ENCODE measurements at places on chromosomes 11 and 22. TPM values are rescaled to one million over a fixed set of nuclear protein-coding genes. Genes with fewer than 3 reads are reported as not detected.

- no peak for DNase-seq
Measured at GRCh38 chr11:95496901-95497300, 265.9 kb upstream of the SESN3 start.

GRCh38 chr11:128764424-128765095 is 70.7 kb downstream of the FLI1 start:
- DNase-seq = no peak

GRCh38 chr11:61601512-61601911 is 20.6 kb upstream of the SYT7 start:
- no peak for DNase-seq

DNA sequence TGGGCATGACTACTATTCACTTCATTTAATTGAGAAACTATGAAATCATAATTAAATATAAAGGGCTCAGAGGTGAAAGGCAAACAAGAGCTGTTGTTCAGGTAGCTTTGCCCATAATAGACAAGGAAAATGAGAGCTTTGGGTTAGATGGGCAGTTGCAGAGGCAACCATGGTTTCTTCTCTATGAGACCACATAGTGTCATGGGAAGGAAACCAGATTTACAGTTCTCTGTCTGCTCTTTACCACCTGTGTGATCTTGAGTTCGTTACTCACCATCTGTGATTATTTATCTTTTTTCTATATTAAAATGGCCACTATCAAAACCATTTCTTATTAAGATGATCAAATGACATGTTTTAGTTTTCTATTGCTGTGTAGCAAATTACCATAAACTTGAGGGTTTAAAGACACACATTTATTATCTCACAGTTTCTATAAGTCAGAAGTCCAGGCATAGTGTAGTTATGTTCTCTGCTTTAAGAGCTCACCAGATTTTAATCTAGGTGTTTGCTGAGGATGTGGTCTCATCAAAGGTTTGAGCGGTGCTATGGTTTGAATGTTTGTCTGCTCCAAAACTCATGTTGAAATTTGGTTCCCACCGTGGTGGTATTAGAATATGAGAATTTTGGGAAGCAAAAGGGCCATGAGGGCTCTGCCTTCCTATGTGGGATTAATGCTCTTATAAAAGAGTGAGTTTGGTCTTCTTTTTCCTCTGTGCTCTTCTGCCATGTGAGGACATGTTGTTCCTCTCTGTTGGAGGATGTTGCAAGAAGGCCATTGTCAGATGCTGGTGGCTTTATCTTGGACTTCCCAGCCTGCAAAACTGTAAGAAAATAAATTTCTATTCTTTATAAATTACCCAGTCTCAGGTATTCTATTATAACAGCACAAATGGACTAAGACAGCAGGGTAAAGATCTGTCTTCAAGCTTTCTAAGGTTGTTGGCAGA is 38.2 kb downstream of the OR2AG2 start:
- DNase-seq = no peak

- DNase-seq = no peak
Measured at GRCh38 chr11:8055091-8055835, 25.7 kb upstream of the TUB start.

DNA sequence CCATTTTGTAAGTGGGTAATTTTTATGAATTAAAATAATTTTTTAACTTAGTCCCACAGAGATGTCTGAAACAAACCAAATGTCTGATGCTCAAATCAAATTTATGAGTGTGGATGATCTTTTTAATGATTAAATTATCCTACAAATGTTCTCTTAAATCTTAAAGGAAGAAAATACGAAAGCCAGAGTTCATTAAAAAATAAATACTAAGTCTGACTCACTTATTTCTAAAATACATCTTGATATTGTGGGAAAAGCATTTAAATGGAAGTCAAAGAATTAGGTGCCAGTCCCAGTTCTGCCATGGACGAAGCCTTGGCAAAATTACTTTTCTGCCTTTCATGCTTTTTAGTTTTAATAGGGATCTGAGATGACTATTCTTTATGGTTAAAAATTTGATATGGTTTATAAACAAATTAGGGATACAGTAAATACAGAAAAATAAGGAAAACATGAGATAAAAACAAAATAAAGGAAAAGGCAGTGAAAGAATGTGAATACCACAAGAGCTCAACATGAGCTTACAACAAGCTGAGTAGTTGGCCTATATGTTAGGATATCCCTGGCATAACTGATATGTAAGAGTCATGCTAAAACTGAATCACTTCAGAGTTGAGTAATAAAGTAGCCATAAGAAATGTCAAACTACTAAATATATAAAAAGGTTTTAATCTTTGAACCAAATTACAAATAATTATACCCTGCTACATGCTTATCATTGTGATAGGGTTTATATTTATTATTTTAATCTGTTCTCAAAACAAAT is 9.2 kb downstream of the CCDC34 start:
- DNase-seq = no peak

GRCh38 chr11:111937844-111938243 is 701 bp downstream of the DIXDC1 start:
- DNase-seq = no peak

GRCh38 chr11:119107538-119108145 is 498 bp downstream of the C2CD2L start:
- peak; percentile 14 for DNase-seq

DNA sequence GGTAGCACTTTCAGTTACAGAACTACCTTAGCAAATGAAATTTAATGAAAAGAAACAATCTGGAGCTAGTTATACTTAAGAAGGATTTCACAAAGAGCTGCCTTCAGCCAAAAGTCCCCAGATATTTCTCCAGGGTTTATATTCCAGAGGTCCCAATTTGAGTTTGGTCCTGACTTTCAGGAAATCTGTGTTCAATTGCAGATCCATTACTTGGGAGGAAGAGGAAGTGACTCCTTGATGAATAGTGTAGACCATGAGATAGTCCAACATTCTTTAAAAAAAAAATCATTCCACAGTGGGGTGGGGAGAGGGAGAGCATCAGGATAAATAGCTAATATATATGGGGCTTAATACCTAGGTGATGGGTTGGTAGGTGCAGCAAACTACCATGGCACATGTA is 117.6 kb upstream of the ARHGAP20 start:
- peak; percentile 45 for DNase-seq

DNA sequence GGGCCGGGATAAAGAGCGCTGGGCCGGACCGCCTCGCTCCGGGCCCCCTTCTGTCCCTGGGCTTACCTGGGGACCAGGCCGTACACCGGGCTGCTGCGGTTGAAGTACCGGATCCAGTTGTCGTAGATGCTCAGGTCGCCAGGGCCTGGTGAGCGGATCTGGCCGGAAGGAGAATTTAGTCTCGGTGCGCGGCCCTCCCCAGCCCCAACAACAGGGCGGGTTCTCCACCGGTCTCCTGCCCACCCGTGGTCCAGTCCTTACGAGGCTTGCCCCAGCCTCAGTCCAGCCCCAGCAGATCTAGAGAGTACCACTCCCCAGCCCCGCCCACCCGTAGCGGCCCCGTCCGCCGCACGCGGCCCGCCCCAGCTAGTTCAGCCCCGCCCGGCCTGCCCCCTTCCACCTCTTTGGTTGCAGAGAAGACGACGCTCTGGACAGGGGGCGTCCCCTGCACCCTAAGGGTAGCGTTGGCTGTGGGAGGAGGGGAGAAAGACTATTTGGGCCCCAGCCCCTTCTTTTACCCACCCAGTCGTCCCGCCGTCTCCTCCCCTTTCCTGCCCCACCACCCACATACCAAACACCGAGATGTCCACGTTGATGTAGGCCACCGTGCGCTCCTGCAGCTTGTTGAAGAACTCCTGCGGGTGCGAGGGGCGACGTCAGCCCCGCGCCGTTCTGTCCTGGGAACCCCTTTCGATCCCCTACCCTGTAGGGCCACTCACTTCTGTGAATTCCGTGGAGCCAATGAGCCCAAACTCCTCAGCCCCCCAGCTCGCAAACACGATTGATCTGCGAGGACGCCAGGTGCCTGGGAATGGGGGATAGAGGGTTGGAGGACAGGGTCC is 6.8 kb downstream of the SAC3D1 start:
- peak; percentile 7 for DNase-seq

- DNase-seq = no peak
Measured at GRCh38 chr11:71554996-71555395, 6.8 kb downstream of the KRTAP5-9 start.

DNA sequence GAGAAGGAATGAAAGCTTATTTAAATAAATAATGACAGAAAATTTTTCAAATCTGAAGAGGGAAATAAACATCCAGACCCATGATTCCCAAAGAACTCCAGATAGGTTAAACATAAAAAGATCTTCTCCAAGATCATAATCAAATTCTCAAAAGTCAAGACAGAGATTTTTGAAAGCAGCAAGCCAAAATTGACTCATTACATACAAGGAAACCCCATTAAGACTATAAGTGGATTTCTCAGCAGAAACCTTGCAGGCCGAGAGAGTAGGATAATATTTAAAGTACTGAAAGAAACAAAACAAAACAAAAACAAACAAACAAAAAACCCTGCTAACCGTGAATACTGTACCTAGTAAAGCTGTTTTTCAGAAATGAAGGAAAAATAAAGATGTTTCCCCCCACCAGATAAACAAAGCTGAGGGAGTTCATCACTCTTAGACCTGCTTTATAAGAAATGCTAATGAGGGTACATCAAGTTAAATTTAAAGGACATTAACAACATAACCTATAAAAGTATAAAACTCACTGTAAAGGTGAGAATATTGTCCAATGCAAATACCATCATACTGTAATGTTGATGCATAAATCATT is 412.2 kb downstream of the INSC start:
- DNase-seq = no peak

- peak; percentile 97 for DNase-seq
Measured at GRCh38 chr11:76588455-76589325, 81.9 kb downstream of the LRRC32 start.

DNA sequence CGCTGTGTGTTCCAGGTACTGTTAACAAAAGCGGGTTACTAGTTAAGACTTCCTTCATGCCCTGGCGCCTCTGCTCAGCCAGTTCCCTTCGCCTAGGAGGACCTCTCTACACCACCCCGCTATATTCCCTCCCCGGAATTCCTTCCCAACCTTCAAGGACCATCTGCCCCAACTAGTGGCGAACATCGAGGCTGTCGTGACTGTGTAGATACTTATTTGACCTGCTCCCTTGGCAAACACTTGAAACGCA is 450 bp upstream of the BCL2L13 start:
- no peak for DNase-seq

DNA sequence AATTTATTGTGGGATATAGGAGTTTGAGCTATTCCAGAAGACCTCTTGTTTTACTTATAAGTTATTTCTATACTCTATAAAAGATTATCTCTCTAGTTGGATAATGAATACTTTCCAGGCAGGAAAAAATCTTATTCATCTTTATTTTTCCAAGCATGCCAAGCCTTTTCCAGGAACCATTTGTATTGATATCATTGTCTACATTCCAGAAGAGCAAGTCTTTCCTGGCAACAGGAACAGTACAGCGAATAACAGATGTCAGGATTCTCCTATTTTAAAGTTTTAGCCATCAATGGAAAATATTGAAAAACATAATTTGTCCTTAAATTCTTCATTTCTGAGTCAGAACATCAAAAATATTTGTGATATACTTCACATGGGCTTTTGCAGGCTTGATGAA is 5.2 kb upstream of the NXPE1 start:
- no peak for DNase-seq

GRCh38 chr11:76279038-76279437 is 72.7 kb upstream of the WNT11 start:
- DNase-seq = no peak

DNA sequence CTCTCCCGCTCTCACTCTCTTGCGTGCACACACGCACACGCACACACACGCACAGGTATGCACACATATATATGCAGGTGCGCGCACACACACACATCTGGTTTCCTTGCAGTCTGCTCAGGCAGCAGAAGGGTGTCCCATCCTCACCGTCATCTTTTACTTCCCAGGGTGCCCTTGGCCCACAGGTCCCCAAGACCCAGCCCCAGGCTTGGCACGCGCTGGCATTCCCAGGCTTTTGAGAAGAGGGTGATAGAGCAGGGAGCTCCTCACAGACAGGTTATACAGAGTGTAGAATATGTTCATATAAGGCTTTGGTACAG is 52.0 kb upstream of the SPATA19 start:
- no peak for DNase-seq

- no peak for DNase-seq
Measured at GRCh38 chr11:44229098-44229497, 80.8 kb downstream of the ALX4 start.

- DNase-seq = peak; percentile 15
Measured at GRCh38 chr22:30313527-30314363, 13.0 kb downstream of the TBC1D10A start.

DNA sequence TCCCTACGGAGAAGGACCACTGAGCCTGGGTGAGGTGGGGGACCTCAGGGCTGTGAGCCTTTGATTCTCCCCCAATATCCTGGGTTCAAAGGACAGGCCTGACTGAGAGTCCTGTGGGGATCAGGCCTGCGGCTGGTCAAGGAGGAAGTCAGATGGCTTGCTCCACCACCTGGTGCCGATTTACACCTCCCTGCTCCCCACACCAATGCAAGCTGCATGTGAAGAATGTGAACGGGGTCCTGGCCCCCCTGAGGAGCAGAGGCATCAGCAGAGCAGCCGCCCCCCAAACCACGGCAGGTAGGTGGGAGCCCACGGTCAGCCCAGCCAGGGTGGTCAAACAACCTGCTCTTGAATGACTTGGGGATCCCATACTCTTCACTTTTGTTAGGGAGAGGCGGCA is 6.7 kb downstream of the ADAMTS8 start:
- no peak for DNase-seq

DNA sequence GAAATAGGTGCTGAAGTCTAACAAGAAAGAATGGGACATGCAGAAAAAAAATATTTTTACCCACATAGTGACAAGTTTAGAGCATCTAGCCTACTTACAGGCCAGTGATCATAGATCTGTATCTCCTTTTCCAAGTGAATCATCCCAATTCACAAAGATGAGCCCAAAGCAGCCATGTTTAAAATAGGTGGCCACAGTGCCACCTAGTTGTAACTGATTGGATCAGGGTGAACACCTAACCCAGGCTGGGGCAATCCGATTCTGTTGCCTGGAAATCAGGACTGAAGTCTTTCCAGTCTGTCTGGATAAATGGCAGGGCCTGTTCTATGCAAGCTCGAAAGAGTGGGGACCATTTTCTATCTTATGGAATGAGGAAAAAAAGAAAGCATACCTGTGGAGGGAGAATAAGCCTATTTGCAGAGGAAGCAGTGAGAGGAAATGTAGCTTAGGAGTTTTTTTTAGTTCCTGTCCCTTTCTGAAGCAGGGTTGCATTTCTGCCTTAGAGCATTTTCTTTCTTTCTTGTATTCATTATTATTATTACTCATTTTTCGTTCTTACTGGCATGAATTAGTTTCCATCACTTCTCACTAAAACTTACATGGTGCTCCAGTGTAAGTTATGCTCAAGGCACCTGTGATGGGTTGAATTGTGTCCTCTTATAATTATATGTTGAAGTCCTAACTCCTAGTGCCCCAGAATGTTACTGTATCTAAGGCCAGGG is 113.2 kb upstream of the RAG2 start:
- DNase-seq = no peak

GRCh38 chr11:60841797-60842667 is at the start of gene CCDC86:
CCDC86 (plus strand) TSS chr11:60842113; CDS start chr11:60842125, 12 bp downstream.
- peak; percentile 98 for DNase-seq

- no peak for DNase-seq
Measured at GRCh38 chr11:115503886-115504275, 334 bp downstream of the CADM1 start.

The YIF1A gene
- 111 TPM for total RNA-seq

The CREB3L1 gene
- total RNA-seq = 0.68 TPM

The OSBP2 gene
- 18.0 TPM for total RNA-seq

The HEPHL1 gene
- total RNA-seq = not detected

The PATE4 gene
- not detected for total RNA-seq

The NCAM1 gene
- total RNA-seq = 2.2 TPM

The MMP12 gene
- not detected for total RNA-seq

The PTPRCAP gene
- total RNA-seq = 1.0 TPM

The APOL6 gene
- total RNA-seq = 14.6 TPM

The BTBD18 gene
- total RNA-seq = not detected

The C22orf31 gene
- not detected for total RNA-seq

The CRYAB gene
- total RNA-seq = 1.0 TPM
